Activated CD8-positive, alpha-beta memory T cell treated with anti-CD3 and anti-CD28 coated beads, Interleukin-2, amount 10 ng/mL, durations not matched to agents 7 days and 5 days (primary cell): ENCODE measurements at places on chromosomes 6 and 20. TPM values are rescaled to one million over a fixed set of nuclear protein-coding genes. Genes with fewer than 3 reads are reported as not detected.

Gene SLPI
- total RNA-seq = not detected

Gene IRF4
- total RNA-seq = 254 TPM

Gene MANEA
- 23.3 TPM for total RNA-seq

Gene GABRR1
- total RNA-seq = not detected

Gene NPBWR2
- not detected for total RNA-seq

DNA sequence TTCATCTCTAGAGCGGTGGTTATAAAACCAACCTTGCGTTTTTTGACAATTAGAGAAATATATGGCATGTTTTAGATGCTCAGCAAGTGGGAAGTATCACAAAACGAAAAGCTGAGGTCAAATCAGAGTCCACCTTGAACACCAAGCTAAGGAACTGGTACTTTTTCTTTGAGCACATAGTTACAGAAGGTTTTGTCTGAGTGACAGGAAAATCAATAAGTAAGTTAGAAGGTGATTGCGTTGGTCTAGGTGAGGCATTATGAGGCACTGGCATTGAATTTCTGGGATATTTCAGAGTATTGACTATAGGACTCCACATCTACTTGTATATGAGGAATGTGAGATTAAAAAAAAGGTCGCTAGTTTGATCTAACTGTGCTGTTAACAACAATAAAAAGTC lies 597 bp upstream of the HINT3 start:
- no peaks in the 10 kb centered on the region for H3K36me3 ChIP-seq
- DNase-seq = no peak
- peaks cover 6% of the 10 kb centered on the region for H3K27me3 ChIP-seq
- H3K4me3 ChIP-seq = no peak overlapping the region
- peaks cover 10% of the 10 kb centered on the region for H3K4me1 ChIP-seq

DNA sequence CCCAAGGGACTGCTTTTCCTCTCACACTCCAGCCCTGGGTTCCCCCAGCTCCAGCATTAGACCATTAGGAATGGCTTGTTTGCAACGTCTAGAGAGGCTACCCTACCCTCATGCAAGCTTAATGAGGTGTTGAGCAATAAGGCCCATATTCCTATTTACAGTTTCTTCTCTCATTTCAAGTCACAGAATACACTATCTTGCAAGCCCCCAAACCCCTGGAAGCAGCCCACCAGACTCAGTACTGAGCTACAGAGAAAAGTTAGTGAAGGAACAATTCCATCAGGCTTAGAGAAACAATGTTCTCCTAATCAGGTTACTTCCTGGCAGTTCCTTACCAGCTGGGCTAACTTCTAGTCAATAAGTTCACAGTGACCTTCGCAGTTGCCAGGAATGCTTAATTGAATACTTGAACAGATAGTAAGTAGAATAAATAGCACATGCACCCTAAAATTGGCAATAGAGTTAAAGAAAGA lies 606.5 kb upstream of the NOX3 start:
- H3K27ac ChIP-seq = no peak overlapping the region
- no peak for DNase-seq
- no peaks in the 10 kb centered on the region for H3K36me3 ChIP-seq
- H3K4me3 ChIP-seq = no peak overlapping the region
- H3K27me3 ChIP-seq = no peaks in the 10 kb centered on the region
